ENCODE measurements at places on chromosomes 3 and 15.

DNA sequence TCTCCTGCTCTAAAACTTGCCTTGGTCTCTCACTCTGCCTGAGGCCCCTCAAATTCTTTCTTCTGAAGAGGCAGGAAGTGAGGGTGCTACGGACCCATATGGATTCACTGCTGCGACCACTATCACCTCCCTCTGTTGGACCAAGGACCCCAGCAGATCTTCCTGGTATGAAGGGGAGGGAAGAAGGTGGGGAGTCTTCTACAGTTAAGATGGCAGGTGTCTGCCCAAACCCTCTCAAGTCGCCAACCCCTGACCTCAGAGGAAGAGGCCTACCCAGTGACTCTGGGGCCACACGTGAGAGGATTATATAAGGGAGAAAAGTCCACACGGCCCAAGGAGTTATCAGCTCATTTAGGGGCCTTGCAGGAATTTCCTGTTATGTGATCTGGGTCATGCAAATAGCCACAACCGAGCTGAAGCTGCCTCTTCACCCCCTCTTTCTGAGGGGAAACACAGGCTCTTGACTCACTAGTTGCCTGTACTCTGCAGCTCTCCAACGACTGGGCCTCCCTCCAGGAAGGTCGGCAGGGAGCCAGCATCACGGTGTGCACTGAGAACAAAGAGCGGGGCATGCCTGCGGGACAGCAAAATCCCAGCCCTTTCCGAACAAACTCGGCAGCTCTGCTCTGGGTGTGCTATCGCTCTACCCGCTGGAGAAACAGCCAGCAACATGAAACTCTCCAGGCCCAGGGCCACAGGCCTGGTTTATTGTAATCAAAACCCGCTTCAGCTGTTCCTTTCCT, 116.0 kb downstream of the XXYLT1 start:
- peak; percentile 68 for ATAC-seq

DNA sequence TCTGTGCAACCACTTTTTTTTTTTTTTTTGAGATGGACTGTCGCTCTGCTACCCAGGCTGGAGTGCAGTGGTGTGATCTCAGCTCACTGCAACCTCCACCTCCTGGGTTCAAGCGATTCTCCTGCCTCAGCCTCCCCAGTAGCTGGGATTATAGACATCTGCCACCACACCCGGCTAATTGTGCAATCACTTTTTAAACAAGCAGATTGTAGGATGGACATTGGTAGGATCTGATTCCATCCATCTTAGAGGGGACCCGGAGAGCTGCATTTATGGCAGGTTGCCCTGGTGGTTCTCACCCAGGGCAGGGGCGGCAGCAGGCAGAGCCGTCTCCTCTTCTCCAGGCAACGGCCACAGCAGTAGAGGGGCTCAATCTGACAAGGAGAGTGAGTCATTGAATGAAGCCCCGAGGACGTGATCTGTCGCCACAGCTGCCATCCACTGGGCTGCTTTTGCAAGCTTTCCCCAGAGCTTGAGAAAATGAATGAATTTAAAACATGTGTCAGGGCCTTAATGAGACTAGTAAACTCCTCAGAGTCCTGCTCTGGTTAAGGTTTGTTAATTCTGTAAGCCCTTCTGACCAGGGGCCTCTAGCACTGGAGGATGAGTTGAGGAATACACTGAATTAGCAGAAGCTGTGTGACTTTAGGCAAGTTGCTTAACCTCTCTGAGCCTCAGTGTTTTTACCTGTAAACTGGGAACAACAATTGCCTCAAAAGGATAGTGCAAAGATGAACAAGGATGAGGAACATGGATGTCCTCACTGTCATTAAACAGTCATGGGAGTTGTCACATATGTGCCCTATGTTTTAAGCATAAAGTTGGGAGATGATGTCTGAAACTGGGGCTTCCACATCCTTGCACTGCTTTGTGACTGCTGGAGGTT, 129.1 kb downstream of the ASB7 start:
- no peak for ATAC-seq

GRCh38 chr3:153970741-153971347, 150.3 kb upstream of the ARHGEF26 start:
- ATAC-seq: no peak

- ATAC-seq: no peak
Measured at GRCh38 chr15:58501006-58501405, 69.2 kb downstream of the LIPC start.

DNA sequence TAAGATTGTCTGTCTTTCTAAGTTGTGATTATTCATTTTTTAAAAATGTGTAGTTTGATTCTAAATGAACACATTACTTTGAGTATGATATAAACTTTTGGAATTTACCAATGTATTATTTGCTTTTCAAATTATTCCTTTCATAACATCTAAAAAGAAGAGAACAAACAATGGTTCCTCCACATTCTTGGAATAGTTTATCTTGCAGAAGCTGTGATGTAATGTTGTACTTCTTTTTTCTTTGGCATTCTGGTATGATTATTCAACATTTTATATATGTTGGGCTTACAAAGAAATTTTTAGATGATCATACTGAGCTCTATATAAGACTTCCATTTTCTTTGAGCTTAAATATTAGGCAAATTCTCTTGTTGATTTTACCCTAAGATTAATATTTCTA, 419.2 kb downstream of the DIPK2A start:
- no peak for ATAC-seq

GRCh38 chr3:14913926-14914778, 33.2 kb upstream of the NR2C2 start:
- ATAC-seq: no peak

DNA sequence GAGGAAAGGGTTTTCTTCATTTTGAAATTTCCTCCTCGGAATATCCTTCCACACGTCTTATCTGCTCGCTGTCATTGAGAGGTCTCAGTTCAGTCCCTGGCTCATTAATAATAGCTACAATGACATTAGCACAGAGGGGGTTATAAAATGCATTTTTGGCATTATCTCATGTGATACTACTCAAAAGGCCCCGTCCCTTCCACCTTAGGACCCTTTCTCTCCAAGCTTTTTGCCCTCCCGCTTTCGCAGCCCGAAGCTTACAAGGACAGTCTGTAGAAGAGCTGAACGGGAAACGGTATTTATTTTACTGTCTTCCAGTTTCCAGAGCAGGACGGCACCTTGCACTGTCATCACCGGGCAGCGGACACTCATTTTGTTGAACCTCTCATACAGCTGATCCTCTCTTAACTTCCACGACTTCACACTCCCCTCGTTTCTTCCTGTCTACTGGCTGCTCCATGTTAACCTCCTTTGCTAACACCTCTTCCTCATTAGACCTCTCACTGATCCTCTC, 5.6 kb upstream of the PLEKHO2 start:
- no peak for ATAC-seq

Measured in stimulated activated memory B cell treated with anti-CD40 and anti-IgM and Interleukin-4, amounts not matched to agents 10 μg/mL and 1 μg/mL and 100 μg/mL, for 72 hours (primary cell).